Left ventricle myocardium superior (tissue), 1 donor: ENCODE measurements at places on chromosomes 5 and 9. TPM values are rescaled to one million over a fixed set of nuclear protein-coding genes. Genes with fewer than 3 reads are reported as not detected.

The CREBRF gene
- total RNA-seq: 28.3 TPM

The PTGS1 gene
- total RNA-seq: 3.4 TPM

The ALDH7A1 gene
- 33.7 TPM for total RNA-seq

The KCTD16 gene
- not detected for total RNA-seq

The TAF1L gene
- total RNA-seq: not detected

The ADRB2 gene
- 5.4 TPM for total RNA-seq

- no peak for DNase-seq
Observed at GRCh38 chr5:129474544-129474943, 14.4 kb downstream of the ADAMTS19 start.

GRCh38 chr5:135448071-135448739 lies 1.1 kb upstream of the DCANP1 start:
- no peak for DNase-seq

GRCh38 chr5:132095424-132095972 lies 21.9 kb downstream of the CSF2 start:
- DNase-seq: peak; percentile 46
